ENCODE measurements at places on chromosomes 7 and 10.

GRCh38 chr7:138460176-138460648, at the start of gene TRIM24:
TRIM24 (plus strand) TSS chr7:138460259; CDS start chr7:138460549, 290 bp downstream.
- DNase-seq, result peak; percentile 99

DNA sequence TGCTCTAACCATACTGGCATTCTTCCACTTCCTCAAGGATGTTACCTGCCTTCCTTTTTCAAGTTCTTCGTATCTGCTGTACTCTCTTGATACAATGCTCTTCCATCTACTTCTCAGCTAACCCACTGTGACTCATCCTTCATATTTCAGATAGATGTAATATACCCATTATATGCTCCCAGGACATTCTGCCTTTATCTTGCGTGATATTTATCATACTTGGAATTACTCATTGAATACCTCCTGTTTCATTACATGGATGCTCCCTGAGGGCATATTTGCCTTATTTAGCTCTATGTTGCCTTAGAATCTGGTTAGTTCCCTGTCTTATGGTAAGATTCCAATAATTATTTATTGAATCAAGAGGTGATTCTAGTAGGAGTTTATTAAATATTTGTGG, 706.4 kb downstream of the SORCS3 start:
- no peak for DNase-seq

DNA sequence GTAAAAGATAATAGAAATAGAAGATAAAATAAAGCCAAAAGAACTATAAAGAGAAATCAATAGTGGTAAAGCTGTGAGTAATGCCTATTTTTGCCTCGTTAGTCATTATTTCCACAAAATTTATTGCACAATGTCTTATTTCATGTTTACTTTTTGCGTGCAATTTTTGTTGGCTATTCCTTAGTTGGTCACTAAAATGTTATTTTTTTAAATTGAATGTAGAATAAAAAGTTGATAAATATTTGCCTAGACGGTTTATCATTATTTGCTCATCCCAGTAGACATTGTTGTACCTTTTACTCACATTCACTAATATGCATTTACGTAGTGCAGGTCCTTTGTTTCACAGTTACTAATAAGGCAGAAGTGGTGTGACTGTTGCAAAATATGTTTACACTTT, 227.8 kb upstream of the BMPER start:
- DNase-seq, result no peak

DNA sequence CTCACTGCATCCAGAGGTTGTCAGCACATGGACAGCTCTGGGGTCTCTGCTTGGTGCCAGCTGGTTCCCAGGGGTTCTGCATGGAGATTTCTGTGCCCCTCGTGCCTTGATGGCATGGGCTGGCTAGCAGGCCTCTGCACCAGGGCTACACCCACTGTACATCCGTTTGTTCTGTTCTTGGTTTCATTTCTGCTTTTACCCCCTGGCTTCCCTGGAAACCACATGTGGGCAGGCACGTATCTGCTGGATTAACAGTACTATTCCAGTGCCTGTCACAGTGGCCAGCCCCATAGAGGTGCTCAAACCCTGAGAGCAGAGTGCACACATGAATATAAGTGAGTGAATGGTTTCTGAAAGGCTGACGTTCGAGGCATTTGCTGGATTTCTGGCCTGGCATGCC, 207.2 kb upstream of the GPR26 start:
- no peak for DNase-seq

GRCh38 chr10:100742936-100743335, 2.4 kb upstream of the PAX2 start:
- DNase-seq, result no peak

DNA sequence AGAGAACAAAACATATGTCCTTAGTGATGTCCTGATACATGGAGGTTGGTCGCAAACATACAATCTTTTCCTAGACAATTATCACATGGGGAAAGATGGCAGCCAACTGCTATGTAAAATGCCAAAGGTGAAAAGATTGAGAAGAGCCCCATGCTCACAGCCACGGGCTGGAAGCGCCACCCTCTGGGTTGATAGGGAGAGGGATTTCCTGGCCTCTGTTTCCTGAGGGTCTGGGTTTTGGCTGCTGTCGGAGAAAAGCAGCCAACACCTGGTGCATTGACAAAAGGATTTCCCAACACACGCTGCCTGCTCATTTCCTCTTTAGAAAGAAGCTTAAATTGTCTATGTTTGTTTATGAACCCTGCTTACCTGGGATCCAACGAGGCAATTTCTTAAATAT, 43.8 kb downstream of the ITIH5 start:
- no peak for DNase-seq

- DNase-seq, result no peak
These were observed 572.5 kb downstream of the ARL4A start for GRCh38 chr7:13259930-13260329.

- no peak for DNase-seq
These were observed 30.8 kb upstream of the KPNA7 start for GRCh38 chr7:99238558-99239341.

DNA sequence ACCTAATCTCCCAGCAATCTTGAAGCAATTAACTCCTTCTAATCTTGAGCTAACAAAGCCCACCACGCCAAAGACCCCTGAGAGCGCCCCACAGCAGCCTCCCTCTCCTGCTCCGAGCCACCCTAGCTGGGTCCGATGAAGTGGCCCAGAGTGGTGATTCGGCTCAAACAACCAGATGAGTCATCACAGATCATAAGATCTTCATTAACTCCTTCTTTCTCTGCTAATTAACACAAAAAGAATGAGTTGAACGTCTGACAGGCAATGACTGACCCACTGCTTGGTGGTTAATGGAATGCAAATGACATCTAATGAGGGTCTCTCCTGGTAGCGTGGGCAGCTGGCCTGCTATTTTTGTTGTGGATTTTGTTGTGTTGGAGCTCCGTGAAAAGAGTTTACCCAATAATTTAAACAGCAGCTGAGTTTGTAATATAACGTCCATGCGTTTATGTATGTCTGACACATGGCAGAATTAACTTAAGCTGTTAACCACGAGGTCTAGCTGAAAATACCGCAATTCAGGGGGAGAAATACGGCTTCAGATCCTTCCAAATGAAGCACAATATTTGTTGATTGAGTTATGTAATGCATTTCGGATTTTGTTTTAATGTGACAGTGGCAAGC, 161.4 kb downstream of the RAB11FIP2 start:
- DNase-seq, result no peak

DNA sequence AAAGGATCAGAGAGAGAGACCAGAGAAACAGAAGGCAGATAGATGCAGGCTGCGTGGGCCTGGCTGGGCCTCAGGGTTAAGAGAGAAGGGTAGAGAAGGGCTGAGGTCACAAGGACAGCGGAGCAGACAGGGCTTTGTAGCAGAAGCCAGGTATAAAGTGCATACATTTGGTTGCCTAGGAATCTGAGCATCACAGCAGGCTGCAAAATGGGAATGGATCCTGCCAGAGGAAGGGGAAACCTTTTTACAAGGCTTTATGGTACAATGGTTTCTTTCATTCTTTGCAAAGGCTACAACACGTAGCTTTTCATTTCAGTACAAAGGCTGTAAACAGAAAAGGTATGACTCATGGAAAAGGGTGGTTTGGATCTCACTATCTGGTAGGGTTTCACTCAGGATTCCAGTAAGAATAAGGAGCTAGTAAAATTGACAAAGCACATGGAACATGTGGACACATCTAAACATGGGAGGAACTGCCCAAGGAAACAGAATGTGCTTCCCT, 275.1 kb downstream of the DOCK4 start:
- peak; percentile 87 for DNase-seq

DNA sequence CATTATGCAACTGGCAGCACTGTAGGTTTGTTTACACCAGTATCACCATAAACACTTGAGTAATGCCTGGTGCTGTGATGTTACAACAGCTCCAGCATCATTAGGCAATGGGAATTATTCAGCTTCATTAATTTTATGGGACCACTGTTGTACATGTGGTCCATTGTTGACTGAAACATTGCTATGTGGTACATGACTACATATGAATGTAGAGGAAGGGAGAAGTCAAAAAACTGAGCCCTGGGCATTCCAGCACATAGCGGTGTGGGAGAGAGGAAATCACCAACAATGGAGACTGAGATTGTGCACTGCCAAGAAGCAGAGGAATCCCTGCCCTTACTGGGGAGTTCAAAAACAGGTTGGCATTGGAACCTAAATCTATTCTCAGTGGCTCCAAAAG, 89.0 kb downstream of the TRIM24 start:
- DNase-seq, result no peak

GRCh38 chr10:68684413-68684812, 36.6 kb upstream of the CCAR1 start:
- DNase-seq, result no peak

DNA sequence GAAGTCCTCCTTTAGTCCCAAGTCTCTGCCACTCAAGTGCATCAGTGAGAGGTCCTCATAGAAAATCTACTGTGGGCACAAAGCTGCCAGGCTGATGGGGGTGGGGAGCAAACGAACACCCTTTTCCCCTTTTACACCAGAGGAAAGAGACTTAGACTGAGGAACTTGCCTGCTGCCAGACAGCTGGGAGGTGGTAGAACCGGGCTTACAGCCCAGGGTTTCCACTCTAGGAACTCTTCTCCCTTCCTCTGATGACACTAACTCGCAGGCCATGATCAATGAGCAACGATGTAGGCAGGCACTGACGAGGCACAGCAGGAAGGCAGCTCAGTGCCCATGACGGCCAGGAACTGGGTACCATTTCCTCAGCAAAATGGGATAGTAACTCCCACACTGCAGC, 11.0 kb upstream of the SH2D4B start:
- DNase-seq, result no peak

DNA sequence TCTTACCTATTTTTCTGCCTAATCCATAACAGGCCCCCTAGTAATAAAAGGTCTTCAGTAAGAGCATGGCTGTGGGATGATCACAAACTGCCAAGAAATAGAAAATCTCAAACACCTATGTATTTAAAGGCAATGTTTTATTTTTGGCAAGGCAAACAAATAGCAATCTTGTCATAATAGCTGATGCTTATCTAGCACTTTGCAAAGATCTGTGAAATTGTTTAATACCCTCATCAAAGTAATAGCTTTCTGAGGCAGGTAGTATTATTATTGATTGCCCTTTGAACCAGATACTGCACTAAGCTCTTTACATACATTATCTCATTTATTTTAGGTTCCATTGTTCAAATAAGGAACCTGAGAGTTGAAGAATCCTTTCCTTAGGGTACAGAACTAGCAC, 1.6 kb upstream of the CADPS2 start:
- no peak for DNase-seq

DNA sequence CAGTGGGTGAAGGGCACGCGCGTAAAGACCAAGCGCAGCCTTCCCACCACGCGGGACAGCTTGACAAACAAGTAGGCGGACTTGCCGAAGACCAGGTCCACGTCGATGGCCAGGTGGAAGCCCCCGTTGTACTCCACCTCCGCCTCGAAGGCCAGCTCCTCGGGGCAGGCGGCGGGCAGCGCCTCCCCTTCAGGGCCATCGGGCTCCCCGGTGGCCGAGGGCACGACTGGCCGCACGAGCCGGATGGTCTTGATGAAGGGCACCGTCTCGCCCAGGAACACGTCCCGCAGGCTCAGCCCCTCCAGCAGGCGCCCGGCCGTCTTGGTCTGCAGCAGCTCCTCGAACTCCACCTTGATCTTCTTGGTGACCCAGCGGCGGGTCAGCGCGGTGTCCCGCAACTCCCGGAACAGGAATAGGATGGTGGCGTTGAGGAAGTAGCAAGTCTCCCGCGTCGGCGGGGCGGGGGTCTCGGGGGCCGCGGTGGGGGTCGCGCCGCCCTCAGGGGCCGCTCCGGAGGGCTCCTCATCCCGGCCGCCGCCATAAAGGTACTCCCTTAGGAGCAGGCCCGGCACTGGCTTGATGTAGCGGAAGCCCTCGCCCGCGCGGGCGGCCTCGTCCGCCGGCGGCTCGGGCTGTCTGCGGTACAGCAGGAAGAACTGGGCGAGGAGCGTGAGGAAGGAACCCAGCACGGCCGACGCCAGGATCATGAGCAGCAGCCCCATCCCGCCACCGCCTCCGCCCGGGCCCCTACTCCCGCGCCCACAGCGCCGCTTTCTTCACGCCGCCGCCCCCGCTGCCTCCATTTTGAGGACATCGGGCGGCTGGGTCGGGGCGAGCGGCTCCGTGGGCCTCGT, 507 bp downstream of the PDZD8 start:
- no peak for DNase-seq

DNA sequence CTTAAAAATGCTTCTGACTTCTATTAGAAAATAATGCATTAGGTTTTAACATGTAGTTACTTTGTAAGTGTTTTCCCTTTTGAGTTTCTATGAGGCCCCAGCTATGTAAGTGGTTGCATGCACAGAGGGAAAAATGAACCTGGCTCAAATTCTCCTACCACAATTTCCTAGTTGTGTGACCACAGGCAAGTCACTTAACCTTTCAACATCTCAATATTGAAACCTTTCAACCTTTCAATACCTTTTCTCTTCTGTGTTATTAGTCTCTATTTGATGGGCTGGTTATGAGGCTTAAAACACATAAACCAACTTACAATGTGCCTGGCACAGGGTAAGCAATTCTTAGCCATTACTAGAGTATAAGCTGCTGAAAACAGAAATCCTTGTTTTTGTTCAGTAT, 203.0 kb downstream of the KCND2 start:
- DNase-seq, result no peak

DNA sequence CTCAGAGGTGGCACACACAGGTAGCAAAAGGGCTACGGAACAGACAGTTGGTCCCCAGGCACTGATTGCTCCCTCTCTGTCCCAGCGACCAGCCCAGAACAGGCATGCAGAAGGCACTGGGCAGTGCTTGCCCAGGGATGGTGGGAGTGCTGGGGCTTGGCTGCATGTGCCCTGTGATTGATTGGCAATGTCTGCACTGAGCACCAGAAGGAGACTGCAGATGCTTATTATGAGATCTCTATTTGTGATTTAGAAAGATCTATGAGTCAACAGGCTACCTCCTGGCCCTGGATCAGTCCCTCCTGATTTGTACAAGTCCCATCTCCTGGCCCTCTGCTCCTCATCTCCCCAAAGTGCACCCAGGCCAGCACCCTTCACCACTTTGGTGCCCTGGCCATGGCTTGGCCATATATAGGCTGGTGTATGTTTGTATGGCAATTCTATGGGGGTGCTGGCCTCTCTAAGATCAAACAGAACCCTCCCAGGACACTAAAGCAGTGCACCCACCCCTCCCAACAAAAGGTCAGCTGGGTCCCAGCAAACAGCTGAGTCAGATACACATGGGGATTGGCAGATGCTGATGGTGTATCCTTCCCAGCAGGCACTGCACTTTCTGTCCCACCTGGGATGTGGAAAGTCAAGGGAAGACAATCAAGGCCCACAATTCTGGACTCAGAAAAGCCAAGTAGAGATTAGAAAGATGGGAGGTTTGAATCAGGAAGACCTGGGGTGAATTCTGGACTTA, 30.9 kb downstream of the CAMK2B start:
- DNase-seq, result no peak

GRCh38 chr10:78910886-78911285, 157.9 kb upstream of the ZMIZ1 start:
- no peak for DNase-seq

Data from DMS153 (cell line).